ENCODE measurements at places on chromosomes 6 and 20. TPM values are rescaled to one million over a fixed set of nuclear protein-coding genes. Genes with fewer than 3 reads are reported as not detected.

TFAP2A gene
- total RNA-seq, result not detected

KCNQ2 gene
- total RNA-seq, result 0.26 TPM

C20orf96 gene
- 7.3 TPM for total RNA-seq

GRCh38 chr6:782141-782540 is 89.2 kb upstream of the EXOC2 start:
- no peaks in the 10 kb centered on the region for H3K4me1 ChIP-seq
- H3K27me3 ChIP-seq, result no peaks in the 10 kb centered on the region
- DNase-seq, result no peak
- H3K36me3 ChIP-seq, result no peaks in the 10 kb centered on the region

DNA sequence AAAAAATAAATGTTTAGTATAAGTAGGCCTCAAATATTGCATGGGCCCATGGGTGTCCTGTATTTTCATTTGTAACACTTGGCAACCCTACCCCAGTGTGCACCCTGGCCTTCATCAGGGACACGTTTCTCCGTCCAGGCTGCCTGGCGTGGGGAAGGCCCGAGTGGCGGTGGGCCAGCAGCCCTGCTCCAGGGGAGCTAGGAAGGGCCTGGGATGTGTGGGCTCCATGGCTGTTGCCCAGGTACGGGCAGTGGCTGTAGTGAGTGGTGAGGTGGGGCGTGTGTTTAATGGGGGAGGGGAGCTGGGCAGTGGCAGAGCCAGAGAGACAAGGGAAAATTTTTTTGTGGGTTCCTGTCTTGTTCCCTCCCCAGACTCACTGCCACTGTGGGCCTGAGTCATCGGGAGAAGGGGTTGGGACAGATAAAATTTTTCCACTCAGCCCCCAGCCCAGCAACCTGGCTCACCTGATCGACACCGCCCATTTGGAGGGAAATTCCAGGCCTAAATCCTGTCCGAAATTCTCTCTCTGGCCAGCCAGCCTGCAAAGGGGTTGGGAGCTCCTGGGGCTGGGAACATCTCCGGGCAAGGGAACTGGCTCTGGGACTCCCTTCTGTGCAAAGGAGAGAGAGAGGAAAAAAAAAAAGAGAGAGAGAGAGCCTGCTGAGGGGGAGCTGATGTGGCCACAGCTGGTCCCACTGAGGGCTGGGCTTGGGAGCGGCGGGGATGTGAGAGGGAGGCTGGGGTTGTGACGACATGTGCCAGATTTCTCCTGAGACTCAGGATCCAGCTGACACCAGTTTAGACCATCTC is 32.5 kb upstream of the VEGFA start:
- no peak overlapping the region for H3K27ac ChIP-seq
- H3K27me3 ChIP-seq, result no peaks in the 10 kb centered on the region
- H3K4me3 ChIP-seq, result no peak overlapping the region
- peaks cover 21% of the 10 kb centered on the region for H3K4me1 ChIP-seq

DNA sequence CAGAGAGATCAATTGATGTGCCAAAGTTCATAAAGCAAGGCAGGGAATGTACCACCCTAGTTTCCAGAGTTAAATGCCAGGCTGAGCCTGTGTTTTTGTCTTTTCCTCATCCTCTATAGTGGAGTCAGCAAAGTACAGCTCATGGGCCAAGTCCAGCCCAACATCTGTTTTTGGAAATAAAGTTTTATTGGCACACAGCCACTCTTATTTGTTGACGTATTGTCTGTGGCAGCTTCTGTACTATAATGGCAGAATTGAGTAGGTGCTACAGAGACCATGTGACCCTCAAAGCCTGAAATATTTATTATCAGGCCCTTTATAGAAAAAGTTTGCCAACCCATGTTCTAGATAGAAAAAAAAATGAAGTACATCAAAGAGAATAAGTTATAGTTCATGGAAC is 187.0 kb downstream of the TSHZ2 start:
- no peaks in the 10 kb centered on the region for H3K36me3 ChIP-seq
- H3K4me3 ChIP-seq, result no peak overlapping the region
- H3K27me3 ChIP-seq, result no peaks in the 10 kb centered on the region

DNA sequence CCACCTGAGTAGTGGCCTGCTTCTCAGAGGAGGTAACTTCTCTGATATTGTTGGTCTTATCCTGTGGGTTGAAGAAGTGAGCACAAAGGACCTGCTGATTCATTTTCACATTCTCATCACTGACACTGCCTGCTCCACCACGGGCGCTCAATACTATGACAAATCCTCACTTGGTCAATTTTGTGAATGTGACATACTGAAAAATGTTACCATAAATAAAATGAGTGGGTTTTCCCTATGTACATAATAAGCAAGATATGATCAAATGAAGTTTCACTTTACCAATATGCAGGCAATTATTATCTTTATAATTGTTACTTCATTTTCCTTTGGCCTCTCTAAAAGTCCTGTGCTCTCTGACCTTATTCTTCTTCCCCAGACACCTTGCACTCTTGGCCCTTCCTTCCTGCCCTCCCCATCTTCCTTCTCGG is 71.5 kb upstream of the RIPOR2 start:
- no peaks in the 10 kb centered on the region for H3K36me3 ChIP-seq
- no peaks in the 10 kb centered on the region for H3K27me3 ChIP-seq
- H3K4me1 ChIP-seq, result peaks cover 9% of the 10 kb centered on the region
- no peak overlapping the region for H3K4me3 ChIP-seq

DNA sequence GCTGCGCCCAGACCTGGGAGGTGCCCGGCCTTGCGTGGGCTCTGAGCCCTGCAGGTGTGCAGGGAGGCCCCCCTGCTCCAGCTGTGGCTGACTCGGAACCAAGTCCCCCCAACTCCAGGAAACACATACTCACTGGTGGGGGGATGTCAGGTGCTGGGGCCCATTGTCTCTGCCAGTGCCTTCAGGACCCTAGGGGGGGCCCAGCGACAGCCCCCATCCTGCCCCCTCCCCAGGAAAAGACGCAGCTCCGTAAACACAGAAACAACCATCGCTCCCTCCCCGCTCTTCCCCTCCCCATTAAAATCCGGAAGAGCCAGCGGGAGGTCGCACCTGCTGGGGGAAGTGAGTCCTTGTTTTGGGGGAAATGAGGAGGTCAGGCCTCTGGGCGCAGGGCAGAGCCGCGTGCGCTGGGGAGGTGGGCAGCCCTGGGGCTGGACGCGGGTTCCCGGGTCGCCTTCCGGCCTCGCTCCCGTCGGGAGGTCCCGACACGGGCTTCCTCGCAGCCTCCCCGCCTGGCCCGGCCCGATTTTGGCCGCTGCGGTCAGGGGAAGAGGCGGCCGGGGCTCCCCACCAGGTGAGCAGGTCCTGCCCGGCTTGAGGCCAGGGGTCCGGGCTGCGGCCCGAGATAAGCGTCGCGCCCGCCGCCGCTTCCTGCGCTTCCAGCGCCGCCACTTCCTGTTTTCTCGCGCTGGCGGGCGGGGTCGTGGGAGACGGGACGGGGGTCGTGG is 6.2 kb downstream of the C20orf204 start:
- no peaks in the 10 kb centered on the region for H3K36me3 ChIP-seq
- peaks cover 55% of the 10 kb centered on the region for H3K27me3 ChIP-seq
- DNase-seq, result peak; percentile 83
- peak overlapping the region; percentile 86 for H3K27ac ChIP-seq
- H3K4me1 ChIP-seq, result peaks cover 44% of the 10 kb centered on the region
- H3K4me3 ChIP-seq, result peak overlapping the region; percentile 31

GRCh38 chr6:18579869-18580268 is 192.7 kb downstream of the RNF144B start:
- no peak for DNase-seq
- no peak overlapping the region for H3K27ac ChIP-seq
- no peak overlapping the region for H3K4me3 ChIP-seq
- H3K36me3 ChIP-seq, result no peaks in the 10 kb centered on the region
- no peaks in the 10 kb centered on the region for H3K4me1 ChIP-seq

DNA sequence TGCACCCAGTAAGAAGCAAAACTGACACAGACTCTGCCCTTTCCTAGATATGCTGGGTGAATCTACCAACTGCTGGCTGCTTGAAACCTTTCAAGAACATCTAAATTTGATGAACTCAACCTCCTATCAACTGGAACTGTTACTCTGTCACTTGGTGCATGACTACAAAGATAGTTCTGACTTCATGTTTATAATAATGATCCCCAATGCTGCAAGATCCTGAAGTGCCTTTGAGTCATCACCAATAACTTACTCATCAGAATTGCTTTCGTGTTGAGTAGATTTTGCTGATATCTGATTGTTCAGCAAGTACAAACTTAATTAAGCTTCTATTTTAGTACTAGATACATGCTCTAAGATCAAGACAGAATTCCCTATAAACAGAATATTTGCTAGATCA is 100.2 kb upstream of the ARMC2 start:
- no peak overlapping the region for H3K4me3 ChIP-seq
- no peak for DNase-seq
- H3K4me1 ChIP-seq, result no peaks in the 10 kb centered on the region
- no peaks in the 10 kb centered on the region for H3K36me3 ChIP-seq
- no peaks in the 10 kb centered on the region for H3K27me3 ChIP-seq

- no peak for DNase-seq
- H3K4me3 ChIP-seq, result no peak overlapping the region
- H3K36me3 ChIP-seq, result peaks cover 12% of the 10 kb centered on the region
- no peak overlapping the region for H3K27ac ChIP-seq
- H3K27me3 ChIP-seq, result no peaks in the 10 kb centered on the region
These were observed 267.0 kb downstream of the TMEM242 start for GRCh38 chr6:157056275-157056674.

DNA sequence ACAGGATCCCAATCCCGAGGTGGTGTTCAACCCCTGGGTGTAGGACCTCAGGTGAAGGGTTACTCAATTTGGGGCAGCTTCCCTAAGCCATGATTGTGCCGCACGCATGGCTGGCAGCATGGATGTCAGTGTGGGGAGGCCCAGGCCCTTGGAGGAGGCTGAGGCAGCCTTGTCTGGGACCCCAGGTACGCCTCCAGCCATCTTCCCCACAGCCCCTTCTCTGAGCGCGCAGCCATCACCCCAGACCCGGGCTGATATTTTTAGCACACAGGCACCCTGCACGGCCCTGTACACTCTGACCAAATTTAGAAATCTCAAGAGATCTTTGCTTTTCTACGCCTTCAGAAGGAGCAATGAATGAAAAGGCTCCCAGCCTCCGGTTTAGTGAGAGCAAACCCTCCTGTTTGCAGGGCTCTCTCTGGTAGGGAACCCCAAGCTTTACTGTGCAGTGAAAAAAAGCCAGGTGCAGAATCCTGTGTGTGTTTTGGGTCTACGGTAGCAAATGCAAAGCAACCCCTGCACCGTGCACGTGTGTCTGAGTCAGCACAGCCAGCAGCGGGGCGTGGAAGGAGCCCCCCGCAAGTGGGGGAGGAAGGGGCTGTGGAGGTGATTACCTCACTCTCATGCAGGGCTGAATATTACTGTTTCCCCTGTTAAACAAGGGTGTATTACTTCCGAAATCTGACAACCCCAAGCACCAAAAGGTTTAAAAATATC is 44.3 kb downstream of the CTCFL start:
- peak; percentile 86 for DNase-seq
- peaks cover 79% of the 10 kb centered on the region for H3K4me1 ChIP-seq
- H3K27me3 ChIP-seq, result no peaks in the 10 kb centered on the region
- H3K4me3 ChIP-seq, result no peak overlapping the region

DNA sequence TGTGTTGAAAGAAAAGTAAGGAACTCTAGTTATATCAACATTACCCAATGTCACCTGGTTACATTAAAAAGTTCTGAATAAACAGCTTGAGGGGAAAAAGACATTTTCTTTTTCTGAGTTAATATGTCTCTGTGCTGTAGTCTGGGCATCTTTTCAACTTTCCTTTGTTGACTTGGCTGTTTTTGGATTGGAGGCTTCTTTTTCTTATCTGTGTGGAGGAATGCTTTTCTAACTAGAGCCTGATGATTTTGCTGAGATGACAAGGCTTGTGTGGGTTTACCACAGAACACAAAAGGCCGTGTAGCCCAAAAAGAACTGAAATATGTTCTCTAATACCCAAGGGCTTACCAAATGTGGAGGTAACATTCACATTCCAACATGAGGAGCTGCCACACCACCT is 161.8 kb downstream of the KCNQ5 start:
- H3K4me1 ChIP-seq, result no peaks in the 10 kb centered on the region
- H3K36me3 ChIP-seq, result no peaks in the 10 kb centered on the region
- H3K27me3 ChIP-seq, result no peaks in the 10 kb centered on the region
- DNase-seq, result no peak
- no peak overlapping the region for H3K4me3 ChIP-seq
- H3K27ac ChIP-seq, result no peak overlapping the region

DNA sequence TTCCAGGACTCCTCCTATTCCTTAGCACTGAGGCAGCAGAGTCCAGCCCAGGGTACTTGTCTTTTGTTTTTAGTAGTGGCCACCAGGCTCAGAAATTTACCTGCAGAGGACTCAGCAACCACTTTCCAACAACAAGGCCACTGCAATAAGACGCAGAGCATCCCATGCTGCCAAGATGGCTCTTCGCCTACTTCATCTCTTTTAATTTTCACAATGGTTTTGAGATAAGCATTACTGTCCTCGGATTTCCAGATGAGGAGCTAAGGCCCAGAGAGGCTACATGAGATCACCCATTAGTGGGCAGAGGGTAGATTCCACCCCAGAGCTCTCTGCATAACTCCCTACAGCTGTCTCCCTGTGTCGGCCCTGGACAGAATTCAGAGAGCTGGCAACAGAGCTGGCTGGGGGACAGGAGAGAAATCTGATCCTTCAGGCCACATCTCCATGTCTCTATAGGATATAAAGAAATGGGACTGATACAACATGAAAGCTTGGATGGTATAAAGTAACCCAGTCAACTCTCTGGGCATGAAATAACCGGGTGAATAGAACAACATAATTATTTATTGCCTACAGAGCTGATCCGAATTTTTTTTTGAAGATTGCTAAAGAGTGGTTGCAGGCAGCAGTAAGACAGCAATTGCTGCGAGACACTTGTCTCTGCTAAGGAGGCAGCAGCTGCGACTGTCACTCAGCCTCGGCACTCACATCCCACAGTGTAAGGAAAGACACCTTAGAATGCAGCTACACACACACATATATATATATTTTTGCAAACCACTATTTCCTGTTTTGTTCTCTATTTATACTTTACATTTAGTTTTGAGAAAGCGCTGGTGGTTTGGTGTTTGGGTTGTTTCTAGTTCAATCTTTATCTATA is 37.2 kb downstream of the SCML4 start:
- no peak overlapping the region for H3K4me3 ChIP-seq
- H3K36me3 ChIP-seq, result no peaks in the 10 kb centered on the region
- DNase-seq, result peak; percentile 82
- H3K27me3 ChIP-seq, result no peaks in the 10 kb centered on the region

DNA sequence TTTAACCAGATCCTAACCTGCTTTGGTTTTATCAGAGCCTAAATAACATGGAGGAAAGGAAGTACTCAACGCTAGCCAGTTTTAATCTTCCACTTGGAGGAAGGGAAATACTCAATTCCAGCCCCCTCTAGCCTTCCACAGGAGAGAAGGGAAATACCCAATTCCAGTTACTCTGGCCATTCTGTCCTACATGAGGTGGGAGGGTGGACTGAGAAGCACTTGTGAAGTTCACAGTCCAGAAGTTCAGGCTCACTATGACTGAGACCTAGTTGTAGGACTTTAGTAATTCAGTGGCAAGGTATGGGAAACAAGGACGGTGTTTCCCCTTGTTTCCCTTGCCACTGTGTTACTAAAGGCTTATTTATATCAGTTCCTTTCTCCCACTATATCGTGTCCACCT is 672.0 kb downstream of the RFPL4B start:
- H3K27ac ChIP-seq, result peak overlapping the region; percentile 57
- H3K27me3 ChIP-seq, result no peaks in the 10 kb centered on the region
- no peak for DNase-seq
- H3K4me1 ChIP-seq, result no peaks in the 10 kb centered on the region

GRCh38 chr6:146785001-146785585 is 186.3 kb downstream of the ADGB start:
- no peaks in the 10 kb centered on the region for H3K36me3 ChIP-seq
- H3K4me3 ChIP-seq, result no peak overlapping the region
- H3K27ac ChIP-seq, result no peak overlapping the region
- H3K4me1 ChIP-seq, result no peaks in the 10 kb centered on the region
- DNase-seq, result no peak
